ENCODE measurements at places on chromosomes 1 and 21.

- no peak for DNase-seq
Measured at GRCh38 chr1:235515844-235516512, 11.7 kb upstream of the B3GALNT2 start.

GRCh38 chr1:226653311-226653921, 85.7 kb downstream of the ITPKB start:
- peak; percentile 49 for DNase-seq

- DNase-seq = no peak
Measured at GRCh38 chr21:46322351-46323226, 1.1 kb downstream of the C21orf58 start.

GRCh38 chr1:203158960-203159665, 16.5 kb downstream of the MYBPH start:
- DNase-seq = no peak

DNA sequence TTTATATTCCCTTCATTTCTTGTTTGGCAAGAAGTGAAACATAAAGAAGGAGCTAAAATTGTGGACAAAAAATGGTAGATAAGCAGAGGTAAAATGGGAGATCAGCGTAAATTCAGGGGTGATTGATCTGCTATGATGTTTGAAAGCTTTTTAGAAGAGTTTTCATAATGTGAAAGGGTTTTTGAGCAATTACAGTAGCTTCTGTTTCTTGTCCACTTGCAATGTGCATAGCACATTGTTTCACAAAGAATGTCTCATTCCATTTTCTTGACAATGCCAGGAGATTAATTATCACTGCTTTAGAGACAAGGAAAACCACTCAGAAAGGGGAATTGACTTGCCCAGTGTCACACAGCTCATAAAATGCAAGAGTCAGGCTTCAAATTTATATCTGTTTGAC, 65.9 kb upstream of the PLPPR4 start:
- no peak for DNase-seq

GRCh38 chr1:2074944-2075740, 24.9 kb downstream of the PRKCZ start:
- DNase-seq = no peak

Measured in activated T-helper 1 cell treated with anti-CD3 and anti-CD28 coated beads, Interleukin-2, amount 50 U/mL, for 16 hours (primary cell).